ENCODE measurements at places on chromosomes 5 and 9.

- DNase-seq: no peak
These were observed 37.9 kb upstream of the KLF9 start for GRCh38 chr9:70452365-70452764.

DNA sequence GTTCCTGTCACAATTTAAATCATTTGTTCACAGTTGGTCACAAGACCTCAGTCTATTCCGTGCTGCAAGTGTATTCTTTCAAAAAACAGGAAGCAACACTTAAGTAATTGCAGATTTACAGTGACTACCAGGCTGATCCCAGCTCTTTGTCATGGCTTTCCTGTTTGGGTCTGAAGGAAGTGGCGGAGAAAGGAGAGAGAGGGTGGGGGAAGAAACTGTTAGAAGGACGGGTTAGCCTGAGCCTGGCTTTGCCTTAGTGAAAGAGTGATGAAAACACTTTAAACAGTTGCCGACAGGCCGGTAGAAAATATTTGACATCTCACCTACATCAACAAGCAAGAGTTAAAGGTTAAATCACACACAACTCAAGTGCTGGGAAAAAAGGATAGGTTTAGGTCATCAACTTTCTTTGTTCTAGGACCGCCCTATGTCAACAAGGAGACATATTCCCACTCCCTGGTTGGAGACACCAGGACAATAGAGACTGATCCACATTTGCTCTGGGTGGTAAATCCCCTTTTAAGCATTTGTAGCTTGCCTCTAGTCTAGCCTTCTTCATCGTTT, 102.2 kb upstream of the DAB2 start:
- DNase-seq: no peak

- no peak for DNase-seq
These were observed 7.5 kb downstream of the RPS14 start for GRCh38 chr5:150441813-150442698.

GRCh38 chr5:104573949-104574709, 1011.5 kb upstream of the NUDT12 start:
- DNase-seq: no peak

DNA sequence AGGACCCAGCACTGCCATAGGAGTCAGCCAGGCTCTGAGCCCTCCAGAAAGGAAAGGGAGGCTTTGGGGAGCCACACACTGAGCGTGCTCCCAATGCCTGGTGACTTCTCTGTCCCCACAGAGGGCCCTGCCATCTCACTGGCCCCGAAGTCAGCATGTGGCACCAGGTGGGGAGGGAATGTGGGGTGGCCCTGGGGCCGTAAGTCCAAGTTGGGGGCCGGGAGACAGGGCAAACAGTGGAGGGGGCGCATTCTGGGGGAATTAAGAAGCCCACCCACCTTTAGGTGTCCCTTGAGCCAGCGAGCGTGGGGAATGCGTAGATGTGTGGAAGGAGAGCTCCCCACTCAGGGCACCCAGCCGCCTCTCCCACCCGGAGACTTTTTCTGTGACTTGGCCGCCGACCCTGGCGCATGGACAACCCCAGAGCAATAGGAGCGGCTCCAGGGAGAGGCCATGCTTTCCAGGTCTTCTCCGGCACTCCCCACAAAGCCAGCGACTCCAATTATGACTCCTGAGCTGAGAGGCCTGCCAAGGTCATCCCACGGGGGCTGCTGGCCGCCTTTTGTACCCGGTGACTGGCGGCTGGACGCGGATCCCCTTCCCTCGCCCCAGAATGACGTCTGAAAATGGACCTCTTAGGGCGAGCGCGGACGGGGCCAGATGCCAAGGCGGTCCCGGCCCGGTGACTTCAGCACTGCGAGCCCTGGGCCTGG, 9.8 kb downstream of the IRX1 start:
- DNase-seq: no peak

GRCh38 chr5:1885404-1885755, 2.7 kb upstream of the IRX4 start:
- DNase-seq: no peak

DNA sequence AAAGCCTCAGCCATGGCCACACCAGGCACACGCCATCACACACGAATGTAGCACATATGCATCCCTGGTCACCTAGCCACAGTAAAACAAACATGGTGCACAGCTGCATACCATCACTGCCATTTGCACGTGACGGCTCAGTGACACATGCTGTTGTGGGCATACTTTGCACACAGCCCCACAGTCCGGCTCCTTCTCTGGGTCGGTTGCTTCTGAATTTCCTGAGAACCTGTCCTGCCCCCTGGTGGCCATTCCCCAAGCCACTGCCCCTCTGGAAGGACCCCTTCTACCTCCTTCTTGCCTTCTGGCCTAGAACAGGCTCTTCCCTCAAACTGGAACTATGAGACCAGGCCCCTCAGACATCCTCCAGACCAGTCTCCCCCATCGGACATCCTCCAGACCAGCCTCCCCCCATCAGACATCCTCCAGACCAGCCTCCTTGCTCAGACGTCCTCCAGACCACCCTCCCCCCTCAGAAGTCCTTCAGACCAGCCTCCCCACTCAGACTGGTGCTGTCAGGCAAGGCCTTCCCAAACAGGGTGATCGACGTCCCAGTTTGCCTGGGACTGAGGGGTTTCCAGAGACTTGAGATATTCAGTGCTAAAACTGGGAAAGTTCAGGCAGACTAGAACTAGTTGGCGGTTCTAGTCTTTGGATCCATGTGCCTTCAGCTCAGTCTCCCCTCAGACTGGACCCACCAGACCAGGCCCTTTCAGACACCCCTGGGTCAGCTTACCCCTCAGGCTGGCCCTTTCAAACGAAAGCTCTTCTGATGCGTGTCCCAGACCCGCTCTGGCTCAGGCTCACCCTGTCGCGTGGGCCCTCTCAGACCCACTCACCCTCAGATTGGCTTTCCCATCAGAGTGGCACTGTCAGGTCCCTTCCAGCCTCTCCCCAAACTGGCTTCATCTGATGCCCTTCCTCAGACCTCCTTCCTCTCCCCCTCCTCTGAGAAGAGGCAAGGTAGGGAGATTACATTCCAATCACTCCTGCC, 24.3 kb upstream of the ENHO start:
- DNase-seq: peak; percentile 22

GRCh38 chr5:124574521-124575436, 171.7 kb downstream of the ZNF608 start:
- DNase-seq: no peak

DNA sequence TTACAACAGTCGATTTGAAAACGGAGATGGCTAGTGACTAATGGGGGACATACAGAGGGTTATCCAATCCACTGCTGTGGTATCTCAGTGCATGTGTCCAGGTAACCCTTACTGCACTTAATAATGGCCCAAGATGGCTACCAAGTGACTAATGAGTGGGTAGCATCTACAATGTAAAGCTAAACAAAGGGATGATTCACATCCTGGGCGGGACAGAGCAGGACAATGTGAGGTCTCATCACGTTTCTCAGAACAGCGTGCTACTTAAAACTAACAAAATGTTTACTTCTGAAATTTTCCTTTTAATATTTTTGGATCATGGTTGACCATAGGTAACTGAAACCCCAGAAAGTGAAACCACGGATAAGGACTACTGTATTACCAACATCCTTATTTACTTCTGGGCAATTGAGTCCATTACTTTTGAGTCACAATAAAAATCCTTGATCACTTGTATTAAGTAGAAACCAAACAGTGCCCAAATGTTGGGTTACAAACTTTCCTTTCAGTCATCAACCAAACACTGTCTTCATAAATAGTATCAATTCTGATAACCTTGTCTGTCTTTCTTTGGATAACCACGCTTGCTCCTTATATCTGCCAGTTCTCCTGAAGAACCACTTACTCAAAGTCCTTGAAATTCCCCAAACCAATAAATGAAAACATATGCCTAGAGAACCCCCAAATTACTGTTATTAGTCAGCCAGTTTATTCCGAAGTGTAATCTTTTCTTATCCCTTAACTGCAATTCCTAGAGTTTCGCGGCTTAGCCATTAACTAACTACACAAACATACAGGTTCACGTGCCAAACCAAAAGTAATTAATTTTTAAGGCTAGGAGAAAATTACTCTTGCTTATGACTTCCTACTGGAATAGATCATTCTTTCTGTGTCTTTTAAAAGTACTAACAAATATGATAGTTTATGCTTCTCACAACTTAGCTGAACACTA, 59.7 kb downstream of the ELL2 start:
- DNase-seq: no peak

- DNase-seq: no peak
These were observed 254.3 kb downstream of the GRIA1 start for GRCh38 chr5:153744751-153745150.

DNA sequence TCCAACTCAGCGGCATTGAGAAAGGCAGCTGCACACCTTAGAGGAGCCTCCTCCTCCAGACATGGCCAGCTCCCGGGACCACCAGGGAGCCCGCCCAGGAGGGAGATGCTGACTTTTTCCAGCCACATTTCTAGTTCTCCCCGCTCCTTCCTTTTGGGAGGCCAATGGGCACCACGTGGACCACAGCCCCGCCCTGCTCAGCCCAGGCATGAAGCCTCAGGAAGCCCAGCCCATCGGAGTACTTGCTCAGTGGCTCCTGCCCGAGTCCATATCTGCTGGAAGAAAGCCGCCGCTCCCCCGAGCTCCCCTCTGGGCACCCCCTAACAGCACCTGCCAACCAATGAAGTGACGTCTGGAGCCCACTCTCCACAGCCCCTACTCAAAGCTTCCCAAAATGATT, 52.4 kb downstream of the SMIM23 start:
- no peak for DNase-seq

DNA sequence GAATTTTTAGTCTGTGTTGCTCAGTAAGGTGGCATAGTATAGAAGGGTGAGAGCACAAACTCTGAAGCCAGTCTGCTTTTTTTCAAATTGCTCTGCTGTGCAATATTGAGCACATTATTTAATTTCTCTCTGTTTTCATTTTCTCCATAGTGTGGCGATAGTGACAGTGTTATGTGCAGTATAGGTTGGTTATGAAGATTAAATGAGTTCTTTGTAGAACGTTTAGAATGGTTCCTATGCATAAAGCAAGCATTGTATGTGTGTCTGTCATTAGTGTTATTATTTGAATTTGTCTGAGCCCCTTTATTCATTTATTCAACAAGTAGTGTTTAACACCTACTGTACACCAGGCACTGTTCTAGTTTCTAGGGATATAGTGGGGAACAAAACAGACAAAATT, 9.2 kb downstream of the PRR16 start:
- DNase-seq: no peak

GRCh38 chr9:12764150-12764549, 10.7 kb upstream of the LURAP1L start:
- no peak for DNase-seq

DNA sequence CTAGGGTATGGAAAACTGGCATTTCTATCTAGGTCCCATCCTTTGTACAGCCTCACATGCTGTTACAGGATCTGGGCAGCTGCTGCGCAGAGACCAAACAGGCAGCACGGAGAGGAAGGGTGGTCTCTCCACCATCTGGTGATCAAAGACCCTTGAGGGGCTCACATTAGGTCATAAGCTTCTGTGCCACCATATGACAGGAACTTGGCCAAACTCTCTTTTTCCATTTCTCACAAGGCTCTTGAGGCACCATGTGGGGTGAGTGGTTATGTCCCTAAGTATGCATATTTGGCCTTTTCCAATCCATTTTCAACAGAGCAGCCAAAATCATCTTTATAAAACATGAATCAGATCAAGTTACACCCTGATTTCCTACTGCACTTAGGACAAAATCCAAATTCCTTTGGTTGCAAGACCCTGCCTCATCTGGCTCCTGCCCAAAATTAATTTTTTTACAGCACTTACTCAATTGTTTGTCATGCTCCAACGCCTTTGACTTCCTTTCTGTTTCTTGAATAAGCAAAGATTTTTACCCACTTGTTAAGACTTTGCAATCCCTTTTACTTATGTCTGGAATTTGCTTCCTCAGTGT, 730.0 kb downstream of the MAT2B start:
- DNase-seq: no peak
